ENCODE measurements at places on chromosomes 6 and 20.

- DNase-seq: no peak
Measured at GRCh38 chr6:157921685-157922367, 59.8 kb upstream of the SYNJ2 start.

GRCh38 chr20:9015984-9016324 is 52.9 kb upstream of the PLCB4 start:
- DNase-seq: no peak

GRCh38 chr6:502761-503160 is 111.2 kb downstream of the IRF4 start:
- no peak for DNase-seq

- DNase-seq: no peak
Measured at GRCh38 chr20:46797206-46797605, 87.8 kb downstream of the SLC2A10 start.

DNA sequence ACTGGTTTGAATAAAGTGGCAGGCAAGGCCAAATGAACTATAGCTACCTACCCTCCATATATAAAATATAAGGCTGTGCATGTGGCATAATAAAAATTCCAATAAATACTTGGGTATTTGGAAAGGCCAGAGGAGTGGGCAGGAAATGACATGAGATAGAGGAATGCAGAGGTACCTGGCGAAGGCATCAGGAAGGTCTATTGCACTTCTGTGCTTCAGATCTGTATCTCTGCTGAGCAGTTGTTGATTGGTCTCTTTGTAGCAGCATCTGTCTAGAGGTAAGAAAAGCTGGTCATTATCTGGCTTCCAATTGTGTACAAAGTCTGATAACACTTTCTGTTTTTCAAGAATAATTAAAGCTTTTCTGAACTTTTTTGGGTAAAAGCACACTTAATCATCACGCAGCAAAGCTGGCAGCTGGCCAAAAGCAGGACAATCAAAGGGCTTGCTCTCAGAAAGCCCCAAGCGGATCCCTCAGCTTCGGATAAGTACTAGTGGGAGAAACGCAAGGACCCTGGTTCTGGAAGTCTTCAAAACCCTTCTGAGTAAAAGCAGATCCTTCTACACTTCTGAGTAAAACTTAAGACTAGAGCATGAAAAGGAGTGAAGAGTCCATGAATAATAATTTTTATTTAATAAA is 120.1 kb upstream of the TCF21 start:
- DNase-seq: no peak

GRCh38 chr6:115358616-115359015 is 702.1 kb downstream of the FRK start:
- DNase-seq: no peak

- DNase-seq: no peak
Measured at GRCh38 chr6:128599036-128599435, 78.6 kb upstream of the PTPRK start.

DNA sequence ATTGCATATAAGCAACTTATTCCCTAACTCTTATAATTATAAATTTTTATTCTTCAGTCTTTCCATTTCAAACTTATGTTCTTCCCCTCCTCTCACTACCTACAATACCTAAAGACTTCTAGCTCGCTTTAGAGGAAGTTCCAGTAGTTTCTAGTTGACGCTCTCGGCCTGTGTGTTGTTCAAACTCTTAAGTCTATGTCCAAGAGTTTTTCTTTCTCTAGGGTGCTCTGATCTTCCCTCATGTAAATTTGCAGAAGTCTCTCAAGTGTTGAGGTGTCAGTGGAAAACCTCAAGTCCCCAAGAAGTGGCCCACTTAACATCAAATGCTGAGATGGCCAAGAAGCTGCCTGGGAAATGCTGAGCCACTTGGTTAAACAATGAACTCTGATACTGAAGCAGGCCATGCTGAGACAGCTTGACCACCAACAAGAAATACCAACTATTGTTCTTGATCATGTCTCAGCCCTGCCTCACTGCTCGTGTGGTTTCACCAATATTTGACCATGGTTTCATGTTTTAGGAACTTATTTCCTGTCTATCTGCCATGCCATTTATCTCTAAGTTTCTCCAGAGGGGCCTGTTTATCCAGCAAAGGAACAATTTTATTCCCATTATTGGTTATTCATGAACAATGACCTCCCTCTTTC is 100.9 kb upstream of the TCF21 start:
- DNase-seq: no peak

DNA sequence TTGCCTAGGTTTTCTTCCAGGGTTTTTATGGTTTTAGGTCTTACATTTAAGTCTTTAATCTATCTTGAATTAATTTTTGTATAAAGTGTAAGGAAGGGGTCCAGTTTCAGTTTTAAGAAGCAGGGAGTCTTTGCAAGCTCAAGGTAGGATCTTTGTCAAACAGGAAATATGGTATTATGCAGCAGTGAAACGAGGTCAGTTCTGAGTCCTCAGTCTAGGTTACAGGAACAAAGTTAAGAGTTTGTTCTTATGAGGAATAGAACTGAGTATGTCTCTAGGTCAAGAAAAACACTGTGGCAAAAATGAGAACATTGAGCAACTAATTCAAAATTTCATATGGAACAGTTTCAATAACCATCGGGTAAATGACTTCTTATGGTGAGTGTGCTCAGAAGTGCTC is 63.6 kb downstream of the GCLC start:
- no peak for DNase-seq

GRCh38 chr6:168540713-168541291 is 99.8 kb downstream of the SMOC2 start:
- no peak for DNase-seq

- no peak for DNase-seq
Measured at GRCh38 chr6:17785094-17785787, 78.5 kb upstream of the NUP153 start.

- DNase-seq: no peak
Measured at GRCh38 chr6:1496836-1497760, 107.7 kb downstream of the FOXF2 start.

- peak; percentile 55 for DNase-seq
Measured at GRCh38 chr20:431012-431904, 23.2 kb downstream of the RBCK1 start.

- no peak for DNase-seq
Measured at GRCh38 chr20:45359069-45359405, 3.9 kb upstream of the SYS1 start.
